ENCODE measurements at places on chromosomes 11 and 22.

GRCh38 chr11:35590412-35590811 lies 27.8 kb upstream of the FJX1 start:
- no peak for DNase-seq

GRCh38 chr22:27842201-27842600 lies 40.6 kb upstream of the MN1 start:
- DNase-seq = no peak

- no peak for DNase-seq
Measured at GRCh38 chr11:59814021-59814420, 3.4 kb upstream of the MRPL16 start.

- DNase-seq = no peak
Measured at GRCh38 chr11:119490253-119491006, 67.5 kb upstream of the THY1 start.

- DNase-seq = no peak
Measured at GRCh38 chr11:87020764-87021365, 16.9 kb upstream of the TMEM135 start.

- DNase-seq = no peak
Measured at GRCh38 chr11:113629562-113629961, 76.5 kb downstream of the TMPRSS5 start.

Measured in glutamatergic neuron (in vitro differentiated cells).